ENCODE measurements at places on chromosomes 1 and 21.
A peak's percentile ranks its signal among the peaks of the same experiment; 100 is the strongest.

GRCh38 chr1:3459940-3460671 lies 5.6 kb downstream of the ARHGEF16 start:
- no peak overlapping the region for H3K4me3 ChIP-seq
- no peaks in the 10 kb centered on the region for H3K27me3 ChIP-seq
- DNase-seq = no peak
- H3K27ac ChIP-seq = no peak overlapping the region

GRCh38 chr1:219439376-219439775 lies 173.5 kb downstream of the ZC3H11B start:
- H3K36me3 ChIP-seq = no peaks in the 10 kb centered on the region
- no peak overlapping the region for H3K4me3 ChIP-seq
- peaks cover 3% of the 10 kb centered on the region for H3K27me3 ChIP-seq
- DNase-seq = no peak
- no peaks in the 10 kb centered on the region for H3K4me1 ChIP-seq
- no peak overlapping the region for H3K27ac ChIP-seq

GRCh38 chr1:13706046-13706445 lies 6.1 kb downstream of the PRDM2 start:
- no peak for DNase-seq
- no peak overlapping the region for H3K4me3 ChIP-seq
- no peaks in the 10 kb centered on the region for H3K27me3 ChIP-seq
- H3K36me3 ChIP-seq = peaks cover 13% of the 10 kb centered on the region

DNA sequence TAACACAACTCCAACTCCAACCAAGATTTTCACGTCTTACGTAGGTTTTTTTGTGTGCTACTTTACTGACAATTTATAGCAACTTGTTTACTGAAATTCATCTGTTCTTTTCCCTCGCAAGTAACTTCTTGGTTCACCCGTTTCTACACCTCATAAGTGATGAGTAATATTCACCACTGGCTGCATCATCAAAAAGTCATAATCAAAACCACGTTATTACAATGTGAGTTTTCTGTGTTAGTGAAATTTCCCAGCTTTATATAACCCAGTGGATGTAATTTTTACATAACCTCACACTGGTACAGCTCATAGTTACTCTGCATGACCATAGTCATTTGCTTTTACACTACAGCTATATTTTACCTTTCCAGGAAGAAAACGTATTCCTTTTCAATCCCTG lies 401.1 kb upstream of the LYPLAL1 start:
- no peaks in the 10 kb centered on the region for H3K36me3 ChIP-seq
- H3K27ac ChIP-seq = no peak overlapping the region
- DNase-seq = no peak
- no peak overlapping the region for H3K4me3 ChIP-seq
- H3K27me3 ChIP-seq = no peaks in the 10 kb centered on the region

- no peaks in the 10 kb centered on the region for H3K27me3 ChIP-seq
- H3K4me1 ChIP-seq = no peaks in the 10 kb centered on the region
- peaks cover 3% of the 10 kb centered on the region for H3K36me3 ChIP-seq
- DNase-seq = no peak
- no peak overlapping the region for H3K27ac ChIP-seq
Measured at GRCh38 chr1:115679141-115679611, 37.4 kb downstream of the VANGL1 start.

DNA sequence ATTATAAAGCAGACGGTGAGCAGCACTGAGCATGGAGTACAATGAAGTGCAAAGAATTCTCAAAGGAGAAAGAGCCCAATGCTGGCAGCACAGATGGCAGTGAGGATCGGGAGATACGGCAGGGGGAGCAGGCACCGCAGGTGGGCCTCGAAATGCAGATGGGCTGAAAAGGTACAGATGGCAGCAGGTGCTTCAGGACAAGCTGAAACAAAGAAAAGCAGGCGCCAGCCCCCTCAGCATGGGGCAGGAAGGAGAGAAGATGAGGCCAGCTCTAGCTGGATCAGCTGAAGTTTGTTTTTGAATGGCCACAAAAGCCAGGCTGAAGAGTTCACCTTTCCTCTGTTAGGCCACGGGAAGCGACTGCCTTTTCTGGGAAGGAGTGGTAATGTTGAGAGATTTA lies 7.7 kb downstream of the CFAP298 start:
- H3K27ac ChIP-seq = no peak overlapping the region
- peaks cover 58% of the 10 kb centered on the region for H3K36me3 ChIP-seq
- H3K4me3 ChIP-seq = no peak overlapping the region
- H3K4me1 ChIP-seq = no peaks in the 10 kb centered on the region

DNA sequence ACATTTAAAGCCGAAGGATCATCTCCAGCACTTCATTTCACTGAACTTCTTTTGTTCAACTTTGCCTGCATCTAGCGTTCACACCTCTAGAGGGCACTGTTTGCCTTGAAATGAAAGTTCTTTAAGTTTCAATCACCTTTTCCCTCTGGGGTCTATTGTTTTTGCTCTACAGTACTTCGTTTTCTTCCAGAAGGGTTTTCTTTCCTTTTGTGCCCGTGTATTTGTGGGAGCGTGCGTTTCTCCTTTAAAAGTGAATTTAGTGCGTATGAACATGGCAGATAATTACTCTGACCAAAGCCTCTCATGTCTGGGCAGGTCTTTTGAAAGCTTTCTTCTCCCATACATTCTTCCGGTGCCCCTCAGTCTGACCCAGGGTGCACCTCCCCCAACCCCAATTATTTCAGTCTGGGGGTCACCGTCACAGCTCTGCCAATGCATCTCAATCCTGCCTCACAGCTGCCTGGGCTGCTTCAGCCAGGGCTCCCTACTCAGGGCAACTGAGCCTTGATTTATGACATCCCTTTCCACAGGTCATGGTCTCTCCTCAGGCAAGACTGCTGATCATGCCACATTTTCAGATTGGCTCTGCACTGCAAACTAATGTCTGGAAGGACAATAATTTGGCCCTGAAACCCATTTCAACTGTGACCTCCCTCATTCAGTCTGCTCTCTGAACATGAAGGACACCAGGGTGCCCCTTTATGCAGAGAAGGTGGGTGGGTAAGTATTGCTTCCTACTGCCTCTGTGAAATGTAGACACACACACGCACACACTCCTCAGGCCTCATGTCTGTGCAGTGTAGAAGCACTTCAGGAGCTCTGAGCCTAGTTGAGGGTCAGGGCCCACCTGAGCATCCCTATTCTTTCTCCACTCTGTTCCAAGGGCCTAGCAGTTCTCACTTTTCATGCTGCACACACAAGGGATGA lies 88.6 kb downstream of the NUF2 start:
- no peak overlapping the region for H3K27ac ChIP-seq
- no peak overlapping the region for H3K4me3 ChIP-seq
- H3K27me3 ChIP-seq = peaks cover 14% of the 10 kb centered on the region
- H3K36me3 ChIP-seq = no peaks in the 10 kb centered on the region
- peak; percentile 56 for DNase-seq
- peaks cover 2% of the 10 kb centered on the region for H3K4me1 ChIP-seq

DNA sequence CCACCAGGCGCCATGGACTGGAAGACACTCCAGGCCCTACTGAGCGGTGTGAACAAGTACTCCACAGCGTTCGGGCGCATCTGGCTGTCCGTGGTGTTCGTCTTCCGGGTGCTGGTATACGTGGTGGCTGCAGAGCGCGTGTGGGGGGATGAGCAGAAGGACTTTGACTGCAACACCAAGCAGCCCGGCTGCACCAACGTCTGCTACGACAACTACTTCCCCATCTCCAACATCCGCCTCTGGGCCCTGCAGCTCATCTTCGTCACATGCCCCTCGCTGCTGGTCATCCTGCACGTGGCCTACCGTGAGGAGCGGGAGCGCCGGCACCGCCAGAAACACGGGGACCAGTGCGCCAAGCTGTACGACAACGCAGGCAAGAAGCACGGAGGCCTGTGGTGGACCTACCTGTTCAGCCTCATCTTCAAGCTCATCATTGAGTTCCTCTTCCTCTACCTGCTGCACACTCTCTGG lies 3.8 kb downstream of the GJB3 start:
- no peak overlapping the region for H3K4me3 ChIP-seq
- DNase-seq = no peak
- no peak overlapping the region for H3K27ac ChIP-seq
- no peaks in the 10 kb centered on the region for H3K36me3 ChIP-seq
- H3K4me1 ChIP-seq = peaks cover 7% of the 10 kb centered on the region

DNA sequence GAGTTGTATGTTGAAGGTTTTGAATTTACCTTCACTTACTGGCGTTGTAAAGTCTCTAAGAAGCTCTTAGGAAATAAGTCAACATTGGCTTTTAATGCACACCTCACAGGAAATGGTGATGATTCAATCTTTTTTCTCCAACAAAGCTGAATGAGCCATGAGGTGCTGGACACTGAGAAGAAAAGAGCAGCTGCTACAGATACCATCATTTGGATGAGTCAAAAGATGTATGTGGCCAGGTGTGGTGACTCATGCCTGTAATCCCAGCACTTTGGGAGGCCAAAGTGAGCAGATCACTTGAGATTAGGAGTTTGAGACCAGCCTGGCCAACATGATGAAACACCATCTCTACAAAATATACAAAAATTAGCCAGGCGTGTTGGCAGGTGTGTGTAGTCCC lies 3.3 kb upstream of the IL23R start:
- peak overlapping the region; percentile 59 for H3K4me3 ChIP-seq
- DNase-seq = peak; percentile 71
- peak overlapping the region; percentile 90 for H3K27ac ChIP-seq
- peaks cover 1% of the 10 kb centered on the region for H3K27me3 ChIP-seq
- H3K36me3 ChIP-seq = peaks cover 6% of the 10 kb centered on the region

- no peak overlapping the region for H3K4me3 ChIP-seq
- no peaks in the 10 kb centered on the region for H3K4me1 ChIP-seq
- DNase-seq = peak; percentile 17
- no peak overlapping the region for H3K27ac ChIP-seq
- H3K36me3 ChIP-seq = no peaks in the 10 kb centered on the region
- peaks cover 3% of the 10 kb centered on the region for H3K27me3 ChIP-seq
Measured at GRCh38 chr1:7224644-7225043, 439.4 kb downstream of the CAMTA1 start.

DNA sequence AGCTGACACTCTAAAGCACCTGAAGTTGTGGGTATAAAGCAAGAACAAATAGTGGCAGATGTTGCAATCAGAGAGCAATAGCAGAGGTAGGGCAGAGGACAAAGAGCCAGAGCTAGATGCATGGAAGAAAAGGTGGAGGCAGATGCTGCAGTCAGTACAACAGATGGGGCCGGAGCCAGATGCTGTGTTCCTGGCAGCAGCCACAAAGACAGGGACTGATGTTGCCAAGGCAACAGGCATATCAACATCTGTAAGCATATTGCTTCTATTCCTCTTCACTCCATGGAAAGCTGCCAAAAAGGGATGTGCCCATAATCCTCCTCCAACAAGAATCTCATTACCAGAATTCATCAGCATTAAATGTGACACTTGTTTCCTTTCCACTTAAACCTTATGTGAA lies 108.0 kb downstream of the TNNI3K start:
- H3K27ac ChIP-seq = no peak overlapping the region
- H3K4me3 ChIP-seq = no peak overlapping the region
- H3K36me3 ChIP-seq = no peaks in the 10 kb centered on the region
- DNase-seq = no peak
- no peaks in the 10 kb centered on the region for H3K27me3 ChIP-seq

- H3K4me1 ChIP-seq = no peaks in the 10 kb centered on the region
- DNase-seq = no peak
- H3K36me3 ChIP-seq = no peaks in the 10 kb centered on the region
- H3K27me3 ChIP-seq = no peaks in the 10 kb centered on the region
Measured at GRCh38 chr1:216766633-216767327, 43.6 kb upstream of the ESRRG start.

DNA sequence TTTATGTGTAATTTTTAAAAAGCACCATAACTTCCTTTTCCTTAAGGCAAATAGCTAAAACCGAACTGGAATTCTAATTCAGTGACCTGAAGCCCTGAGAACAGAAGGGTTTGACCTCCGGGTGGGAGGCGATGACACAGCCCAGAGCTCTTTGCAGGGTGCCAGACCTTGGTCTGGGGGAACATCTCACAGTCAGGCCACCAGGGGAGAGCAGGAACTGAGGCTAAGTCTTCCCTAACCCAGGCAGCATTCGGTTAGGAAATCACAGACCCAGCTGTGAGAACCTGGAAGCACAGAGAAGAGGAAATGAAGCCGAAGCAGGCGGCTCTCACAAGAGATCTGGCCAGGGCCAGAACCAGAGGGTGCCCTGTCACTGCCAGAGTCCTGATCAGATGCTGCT lies 444.8 kb downstream of the TTLL7 start:
- no peaks in the 10 kb centered on the region for H3K36me3 ChIP-seq
- no peaks in the 10 kb centered on the region for H3K27me3 ChIP-seq
- no peak overlapping the region for H3K27ac ChIP-seq
- H3K4me1 ChIP-seq = no peaks in the 10 kb centered on the region

DNA sequence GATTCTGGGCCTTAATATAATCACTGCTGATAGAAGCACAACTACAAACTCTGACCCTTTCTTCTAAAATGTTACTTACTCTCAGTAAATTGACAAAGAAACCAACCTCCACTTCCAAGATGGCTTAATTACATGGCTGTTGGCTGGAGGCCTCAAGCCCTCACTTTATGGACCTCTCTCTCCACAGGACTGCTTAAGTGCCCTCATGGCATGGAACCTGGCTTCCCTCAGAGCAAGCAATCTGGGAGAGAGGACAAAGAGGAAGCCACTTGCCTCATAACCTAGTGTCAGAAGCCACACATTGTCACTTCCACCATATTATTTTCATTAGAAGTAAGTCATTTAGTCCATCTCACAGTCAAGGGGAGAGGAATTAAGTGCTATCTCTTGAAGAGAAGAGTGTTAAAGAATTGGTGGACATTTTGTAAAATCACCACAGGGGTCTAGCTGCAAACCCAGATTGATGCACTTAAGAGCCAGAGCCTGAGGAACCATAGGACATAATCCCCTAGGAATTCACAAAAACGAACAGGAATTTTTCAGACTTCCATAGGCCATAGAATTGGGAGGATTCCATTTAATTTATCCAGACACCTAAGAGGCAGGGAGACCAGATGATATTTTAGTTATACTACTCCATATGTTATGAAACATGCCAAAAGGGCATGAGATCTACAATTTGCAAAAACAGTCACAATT lies 97.5 kb upstream of the TNFSF4 start:
- no peaks in the 10 kb centered on the region for H3K36me3 ChIP-seq
- no peak overlapping the region for H3K4me3 ChIP-seq
- H3K27ac ChIP-seq = no peak overlapping the region
- H3K4me1 ChIP-seq = peaks cover 8% of the 10 kb centered on the region
- no peak for DNase-seq
- peaks cover 2% of the 10 kb centered on the region for H3K27me3 ChIP-seq

DNA sequence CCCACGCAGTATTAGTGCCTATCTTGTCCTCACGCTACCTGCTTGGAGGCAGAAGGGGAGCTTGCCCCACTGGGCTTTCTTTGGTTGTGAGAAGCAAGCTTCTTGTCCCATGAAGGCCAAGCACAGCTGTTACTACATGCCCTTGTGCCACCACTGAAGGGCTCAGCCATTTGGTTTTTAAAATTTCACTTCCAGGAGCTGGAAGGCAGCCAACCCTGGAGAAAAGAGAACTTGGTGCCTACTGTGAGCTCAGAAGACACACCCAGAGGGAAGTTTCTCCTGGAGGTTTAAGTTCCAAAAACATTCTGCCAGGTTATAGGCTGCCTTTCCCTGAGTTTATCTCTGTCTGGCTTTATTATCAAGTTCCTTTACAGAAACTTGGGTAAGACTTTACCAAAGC lies 187.4 kb downstream of the SLC35F3 start:
- no peaks in the 10 kb centered on the region for H3K4me1 ChIP-seq
- H3K27ac ChIP-seq = no peak overlapping the region
- DNase-seq = no peak
- H3K36me3 ChIP-seq = no peaks in the 10 kb centered on the region
- peaks cover 9% of the 10 kb centered on the region for H3K27me3 ChIP-seq
- H3K4me3 ChIP-seq = no peak overlapping the region

GRCh38 chr1:94627771-94628498 lies 86.4 kb upstream of the F3 start:
- H3K27ac ChIP-seq = no peak overlapping the region
- DNase-seq = no peak
- H3K4me3 ChIP-seq = no peak overlapping the region

Data from activated CD4-positive, alpha-beta T cell treated with anti-CD3 and anti-CD28 coated beads for 36 hours (primary cell).